ENCODE measurements at places on chromosomes 3 and 15.

DNA sequence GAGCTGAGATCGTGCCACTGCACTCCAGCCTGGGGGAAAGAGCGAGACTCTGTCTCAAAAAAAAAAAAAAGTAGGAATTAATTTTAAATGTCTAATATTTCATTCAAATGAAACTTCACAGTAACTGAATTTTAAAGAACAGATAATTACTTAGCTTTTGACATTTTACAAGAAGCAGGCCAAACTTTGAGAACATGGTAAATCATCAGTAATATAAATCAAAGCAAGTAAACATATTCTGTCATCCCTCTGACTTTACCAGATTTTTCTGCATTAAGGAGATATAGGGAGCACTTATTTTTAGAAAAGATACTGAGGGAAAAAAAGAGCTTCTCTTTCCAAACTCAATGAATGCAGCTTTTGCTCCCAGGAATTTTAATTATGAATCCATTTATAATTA, 37.0 kb downstream of the NR1I2 start:
- DNase-seq: no peak

GRCh38 chr3:52171514-52172261, 17.5 kb upstream of the POC1A start:
- DNase-seq: no peak

GRCh38 chr3:64884536-64884935, 196.7 kb upstream of the ADAMTS9 start:
- no peak for DNase-seq

DNA sequence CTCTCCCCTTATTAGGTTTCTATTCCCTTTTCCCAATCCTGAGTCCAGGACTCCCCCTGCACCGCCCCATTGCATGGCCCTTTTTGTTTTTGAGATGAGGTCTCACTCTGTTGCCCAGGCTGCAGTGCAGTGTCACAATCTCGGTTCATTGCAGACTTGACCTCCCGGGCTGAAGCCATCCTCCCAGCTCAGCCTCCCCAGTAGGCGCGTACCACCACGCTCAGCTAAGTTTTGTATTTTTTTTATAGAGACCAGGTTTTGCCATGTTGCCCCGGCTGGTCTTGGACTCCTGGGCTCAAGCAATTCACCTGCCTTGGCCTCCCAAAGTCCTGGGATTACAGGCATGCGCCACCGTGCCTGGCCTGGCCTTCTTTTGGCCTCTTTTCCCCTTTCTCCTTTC, 29.3 kb downstream of the PDIA5 start:
- DNase-seq: no peak

- no peak for DNase-seq
Observed at GRCh38 chr3:19947549-19948225, 790 bp downstream of the RAB5A start.

DNA sequence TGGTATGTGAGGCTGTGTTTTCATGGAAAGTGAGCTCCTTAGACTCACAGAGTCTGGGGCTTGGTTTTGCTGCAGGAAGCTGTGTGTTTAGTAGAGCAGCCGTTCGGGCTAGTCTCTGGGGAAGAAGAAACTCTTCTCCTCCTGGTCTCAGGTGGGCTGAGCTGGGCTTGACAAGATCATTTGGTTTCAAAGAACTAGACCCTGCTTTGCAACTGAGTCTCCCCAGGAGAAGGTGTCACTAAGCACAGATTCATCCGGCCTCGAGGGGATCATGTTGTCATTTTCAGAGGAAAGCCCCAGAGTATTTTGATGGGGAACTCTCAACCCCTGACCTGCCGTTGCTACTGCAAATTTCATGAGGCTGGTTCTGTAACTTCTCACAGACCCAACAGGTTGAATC, 188.5 kb downstream of the FAM43A start:
- DNase-seq: no peak

- DNase-seq: no peak
Observed at GRCh38 chr15:73950479-73950830, 24.2 kb downstream of the LOXL1 start.

- no peak for DNase-seq
Observed at GRCh38 chr15:101045236-101045646, 126.1 kb downstream of the LRRK1 start.

- DNase-seq: no peak
Observed at GRCh38 chr3:156187146-156187769, 66.9 kb downstream of the KCNAB1 start.

DNA sequence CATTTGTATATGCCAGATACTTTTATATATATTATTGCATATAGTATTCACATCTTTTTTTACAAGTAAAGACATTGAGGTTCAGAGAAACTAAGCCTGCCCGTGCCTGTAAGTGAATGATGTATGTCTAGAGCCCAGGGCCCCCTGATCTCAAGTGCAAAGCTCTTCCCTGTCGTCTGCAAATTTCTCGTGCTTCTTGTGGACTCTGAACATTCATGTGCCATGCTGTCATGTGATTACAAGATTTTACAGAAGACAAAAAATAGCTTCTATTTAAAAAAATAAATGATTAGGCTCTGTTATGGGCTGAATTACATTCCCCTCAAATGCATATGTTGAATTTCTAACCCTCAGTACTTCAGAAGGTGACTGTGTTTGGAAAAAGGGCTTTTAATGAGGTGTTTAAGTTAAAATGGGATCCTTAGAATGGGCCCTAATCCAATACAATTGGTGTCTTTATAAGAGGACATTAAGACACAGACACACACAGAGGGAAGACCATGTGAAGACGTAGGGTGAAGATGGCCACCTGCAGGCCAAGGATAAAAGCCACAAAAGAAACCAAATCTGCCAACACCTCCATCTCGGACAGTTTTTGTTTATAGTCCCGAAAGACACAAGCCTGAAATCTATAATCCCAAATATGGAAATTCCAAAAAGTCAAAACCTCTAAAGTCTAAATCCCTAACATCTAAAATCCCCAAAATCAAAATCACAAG, 3.9 kb upstream of the MASP1 start:
- no peak for DNase-seq

GRCh38 chr15:75031848-75032247, 8.5 kb downstream of the PPCDC start:
- DNase-seq: no peak

DNA sequence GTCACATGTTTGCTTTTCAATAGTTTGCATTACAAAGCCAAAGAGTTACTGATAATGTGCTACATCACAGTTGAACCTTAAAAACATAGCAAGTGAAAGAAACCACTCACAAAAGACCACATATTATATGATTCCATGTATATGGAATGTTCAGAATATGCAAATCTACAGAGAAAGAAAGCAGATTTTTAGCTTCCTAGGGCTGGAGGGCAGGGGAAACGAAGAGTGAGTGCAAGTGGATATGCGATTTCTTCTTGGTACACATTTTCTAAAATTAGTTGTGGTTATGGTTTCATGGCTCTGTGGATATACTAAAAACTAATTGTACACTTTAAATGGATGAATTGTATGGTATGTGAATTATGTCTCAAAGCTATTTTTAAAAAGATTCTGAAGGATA, 4.0 kb upstream of the GBE1 start:
- DNase-seq: no peak

DNA sequence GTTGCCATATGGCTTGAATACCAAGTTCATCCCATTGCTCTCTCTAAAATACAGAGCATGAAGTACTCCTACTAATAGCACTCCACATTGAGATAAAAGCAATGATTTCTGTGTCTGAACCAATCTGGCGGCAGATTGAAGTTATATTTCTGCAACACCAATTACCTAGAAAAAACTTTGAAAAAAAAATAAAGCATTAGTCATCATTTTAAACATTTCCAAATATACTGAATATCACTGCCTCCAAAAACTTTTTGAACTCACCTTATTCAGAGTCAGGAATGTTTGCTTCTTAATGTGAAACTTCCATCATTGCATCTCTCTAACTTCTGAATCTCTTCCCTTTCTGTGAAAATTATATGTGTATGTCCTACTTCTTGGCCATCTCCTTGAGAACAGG, 540.5 kb downstream of the GRM7 start:
- no peak for DNase-seq

DNA sequence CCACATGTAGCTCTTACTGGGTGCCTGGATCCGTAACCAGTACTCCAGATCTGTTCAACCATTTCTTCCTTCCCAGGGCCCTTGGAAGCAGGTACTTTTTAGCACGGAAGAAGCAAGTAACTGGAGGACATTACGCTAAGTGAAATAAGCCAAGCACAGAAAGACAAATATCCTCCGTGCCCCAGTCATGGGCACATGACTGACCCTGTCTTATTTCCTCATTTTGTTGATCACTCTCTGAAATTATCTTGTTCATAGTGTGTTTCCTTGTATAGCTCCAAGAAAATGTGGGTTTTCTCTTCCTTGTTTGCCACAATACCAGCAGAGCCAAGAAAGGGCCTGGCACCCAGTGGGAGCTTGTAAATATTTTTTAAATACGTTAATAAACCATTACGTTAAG, 32.2 kb upstream of the MTMR14 start:
- no peak for DNase-seq
